OCI-LY7 (cell line): ENCODE measurements at places on chromosomes 12 and 14.
A peak's percentile ranks its signal among the peaks of the same experiment; 100 is the strongest.

DNA sequence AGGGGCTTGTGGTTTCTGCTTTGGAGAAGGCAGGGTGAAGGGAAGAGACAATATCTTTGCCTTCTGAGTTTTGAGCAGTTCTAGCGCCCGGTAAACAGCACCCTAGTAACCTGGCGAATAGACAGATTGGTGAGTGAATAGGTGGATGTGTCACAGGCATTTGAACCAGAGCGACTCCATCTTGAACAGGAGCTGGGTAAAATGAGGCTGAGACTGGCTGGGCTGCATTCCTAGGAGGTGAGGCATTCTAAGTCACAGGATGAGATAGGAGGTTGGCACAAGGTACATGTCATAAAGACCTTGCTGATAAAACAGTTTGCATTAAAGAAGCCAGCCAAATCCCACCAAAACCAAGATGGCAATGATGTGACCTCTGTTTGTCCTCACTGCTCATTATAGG is 643.6 kb upstream of the TMEM132C start:
- DNase-seq: no peak

DNA sequence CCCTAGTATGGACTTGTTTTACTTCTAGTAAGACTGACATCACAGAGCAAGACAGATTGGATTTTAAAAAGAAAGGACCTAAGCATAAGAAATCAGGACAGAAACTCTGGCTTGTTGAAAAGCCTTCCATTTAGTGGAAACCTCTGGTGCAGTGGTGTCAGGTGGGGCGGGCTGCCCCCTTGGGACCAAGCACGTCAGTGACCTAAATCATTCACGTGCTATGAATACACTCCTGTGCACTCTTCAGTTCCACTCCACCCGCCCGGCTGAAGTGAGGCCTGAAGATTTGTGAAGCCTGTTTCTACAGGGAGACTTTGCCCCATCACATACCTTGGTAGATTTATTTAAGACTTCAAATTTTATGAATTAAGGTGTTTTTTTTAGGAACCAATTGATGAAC is 58.2 kb upstream of the STRN3 start:
- DNase-seq: peak; percentile 85

DNA sequence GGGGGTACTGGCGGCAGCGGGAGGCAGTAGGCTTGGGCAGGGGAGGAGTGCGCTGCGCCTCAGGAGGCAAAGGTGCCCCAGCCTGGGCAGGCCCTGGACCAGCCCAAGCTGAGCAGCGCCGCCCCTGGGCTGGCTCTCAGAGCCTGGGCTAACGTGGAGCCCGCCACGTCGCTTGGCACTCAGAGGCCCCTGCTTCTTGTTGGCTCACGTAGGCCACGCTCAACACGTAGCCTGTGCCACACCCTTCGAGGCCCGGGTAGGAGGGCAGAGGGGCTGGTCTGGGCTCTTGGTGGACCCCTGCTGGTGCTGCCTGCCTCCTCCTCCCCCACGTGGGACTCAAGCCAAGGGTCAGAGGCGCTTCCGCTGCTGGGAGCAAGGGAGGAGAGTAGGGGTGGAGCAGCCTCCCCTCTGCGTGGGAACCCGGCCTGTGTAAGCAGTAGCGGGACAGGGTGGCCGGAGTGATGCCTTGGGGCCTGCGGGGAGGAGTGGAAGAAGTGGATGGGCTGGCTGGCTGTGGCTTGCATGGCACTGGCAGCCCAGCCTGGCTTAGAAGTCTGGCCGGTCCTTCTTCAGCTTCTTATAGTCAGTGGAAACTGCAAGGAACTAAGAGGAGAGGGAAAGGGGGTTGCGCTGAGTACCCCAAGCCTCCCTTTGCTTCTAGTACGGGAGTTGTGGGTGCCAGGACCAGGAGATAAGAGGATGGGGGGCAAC is 5.7 kb downstream of the SHMT2 start:
- DNase-seq: no peak

DNA sequence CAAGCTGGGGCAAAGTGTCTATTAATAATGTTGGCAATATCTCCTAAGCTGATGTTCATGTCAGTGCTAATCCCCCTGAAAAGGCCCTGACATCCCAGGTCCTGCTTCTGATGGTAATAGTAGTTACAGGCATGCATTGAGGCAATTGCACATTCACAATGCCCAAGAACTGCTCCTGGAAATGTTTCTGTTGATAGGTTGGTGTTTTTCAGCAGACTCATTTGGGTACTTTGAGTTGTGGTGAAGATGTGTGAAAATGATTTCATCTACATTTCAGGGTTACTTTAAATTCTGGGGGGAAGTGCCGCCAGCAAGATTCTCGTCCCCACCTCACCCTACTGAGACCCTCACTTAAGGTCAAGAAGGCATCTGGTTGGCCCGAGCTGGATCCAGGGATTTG is 92.9 kb downstream of the BBS10 start:
- DNase-seq: no peak

DNA sequence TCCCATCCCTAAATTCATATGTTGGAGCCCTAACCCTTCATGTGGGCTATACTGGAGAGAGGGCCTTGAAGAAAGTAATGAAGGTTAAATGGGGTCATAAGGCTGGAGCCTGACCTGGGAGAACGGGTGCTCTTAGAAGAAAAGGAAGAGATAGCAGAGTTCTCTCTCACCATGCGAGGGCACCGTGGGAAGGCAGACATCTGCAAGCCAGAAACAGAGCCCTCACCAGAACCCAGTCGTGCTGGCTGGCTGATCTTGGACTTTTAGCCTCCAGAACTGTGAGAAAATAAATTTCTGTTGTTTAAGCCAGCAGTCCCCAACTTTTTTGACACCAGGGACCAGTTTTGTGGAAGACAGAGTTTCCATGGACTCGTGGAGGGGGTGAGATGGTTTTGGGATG is 149.3 kb downstream of the ATP23 start:
- no peak for DNase-seq

- DNase-seq: no peak
These were observed 99.3 kb downstream of the SINHCAF start for GRCh38 chr12:31226639-31227038.

DNA sequence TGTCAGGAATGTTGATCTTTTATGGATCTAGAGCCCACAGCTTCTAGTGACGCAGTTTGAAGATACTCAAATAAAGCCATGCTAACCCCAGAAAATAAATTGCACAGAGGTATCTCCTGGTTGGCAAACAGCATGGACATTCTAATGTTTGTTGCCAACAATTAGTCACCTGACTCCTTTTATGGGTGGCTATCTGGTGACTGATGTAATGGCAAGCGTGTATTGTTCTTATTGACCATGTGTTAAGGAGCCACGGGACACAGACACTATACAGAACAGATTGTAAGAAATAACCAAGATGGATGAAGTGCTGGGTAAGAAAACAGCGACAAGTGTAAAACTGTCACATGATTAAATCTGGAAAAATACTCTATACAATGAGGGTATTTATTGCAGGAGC is 401.3 kb upstream of the PDE3A start:
- no peak for DNase-seq

DNA sequence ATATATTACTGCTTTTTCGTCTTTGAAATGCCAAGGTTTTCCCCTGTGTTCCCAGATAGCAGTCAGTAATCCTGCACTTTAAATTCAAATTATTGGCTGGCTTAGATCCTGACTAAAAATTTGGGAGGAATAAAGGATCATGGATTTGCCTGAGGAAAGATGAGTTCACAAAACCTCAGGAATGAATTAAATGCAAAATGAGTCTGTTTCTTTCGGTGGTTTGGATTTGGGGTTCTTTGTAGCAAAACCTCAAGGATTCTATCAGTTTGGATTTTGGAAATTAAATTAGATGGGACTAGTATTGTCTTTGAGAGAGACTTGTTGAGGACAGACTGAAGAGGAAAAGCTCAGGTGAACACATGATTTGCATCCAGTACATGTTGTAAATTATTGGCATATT is 36.1 kb downstream of the PPFIBP1 start:
- no peak for DNase-seq

DNA sequence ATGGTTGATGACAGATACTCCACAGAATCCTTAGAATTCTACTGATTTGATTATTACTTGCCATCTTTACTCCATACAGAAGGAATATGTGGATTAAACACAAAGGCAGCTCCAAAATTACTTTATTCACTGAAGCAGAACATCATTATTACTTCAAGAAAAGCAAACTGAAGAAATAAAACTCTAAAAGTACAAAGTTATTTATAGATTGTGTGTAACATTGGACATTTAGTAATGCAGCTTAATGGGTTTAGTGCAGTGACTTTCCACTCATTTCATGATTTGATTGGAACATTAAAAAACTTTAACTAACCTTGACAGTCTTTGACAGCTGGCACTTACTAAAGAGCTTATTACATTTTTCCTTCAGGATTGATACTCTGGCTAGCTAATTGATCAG is 59.0 kb upstream of the ATP2A2 start:
- no peak for DNase-seq

GRCh38 chr12:45991284-45992249 is 1.2 kb upstream of the SCAF11 start:
- peak; percentile 86 for DNase-seq

DNA sequence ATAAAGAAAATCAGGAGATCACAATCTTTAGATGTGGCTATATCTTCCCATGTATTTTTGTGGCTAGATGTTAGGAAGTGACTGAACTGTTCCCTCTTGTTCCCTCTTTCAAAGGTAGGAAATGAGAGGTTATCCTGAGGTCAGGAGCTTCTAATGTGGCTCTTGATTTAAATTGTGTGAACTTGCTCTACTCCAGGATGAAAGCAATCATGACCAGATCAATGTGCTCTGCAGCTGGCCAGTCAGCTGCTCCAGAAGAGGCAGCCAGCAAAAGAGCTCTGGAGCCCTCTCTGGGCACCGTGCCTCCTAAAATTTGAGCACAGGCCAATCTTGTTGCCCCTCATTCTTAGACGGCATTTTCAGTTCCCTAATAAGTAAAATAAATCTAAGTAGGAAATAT is 32.0 kb downstream of the CDK17 start:
- DNase-seq: no peak

DNA sequence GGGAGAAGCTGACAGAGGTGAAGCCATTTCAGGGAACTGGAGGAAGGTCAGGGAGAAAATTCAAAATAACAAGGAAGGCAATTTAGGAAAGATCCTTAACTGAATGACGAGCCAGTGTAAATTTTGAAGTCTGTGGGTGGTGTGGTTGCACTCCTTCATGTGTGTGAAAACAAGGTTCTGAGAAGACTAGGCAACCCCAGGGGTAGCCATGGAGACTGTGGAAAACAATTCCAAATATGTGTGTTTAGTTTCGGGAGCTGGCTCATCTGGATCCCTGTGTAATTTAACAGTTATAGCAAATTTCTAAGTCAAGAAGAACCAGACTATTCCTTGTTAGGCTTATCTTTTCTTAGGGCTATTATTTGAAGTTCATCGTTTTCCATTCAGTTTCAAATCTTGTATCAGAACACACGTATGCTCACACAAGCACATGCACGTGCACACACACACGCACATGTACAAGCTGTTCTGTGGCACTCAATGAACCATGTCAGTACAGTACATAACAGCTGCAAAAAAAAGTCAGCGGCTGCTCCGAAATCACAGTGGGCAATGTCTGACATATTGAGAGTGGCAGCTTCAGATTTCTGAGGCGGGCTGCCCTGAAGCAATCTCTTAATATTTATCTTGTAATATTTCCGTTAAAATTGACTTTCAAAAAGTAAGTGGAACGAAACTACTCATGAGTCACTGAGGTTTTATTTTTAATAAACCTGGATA is 411.2 kb downstream of the AEBP2 start:
- no peak for DNase-seq

- no peak for DNase-seq
These were observed 158.7 kb downstream of the EGLN3 start for GRCh38 chr14:33792009-33792719.

- peak; percentile 76 for DNase-seq
These were observed 545.1 kb upstream of the ATP2B1 start for GRCh38 chr12:90253674-90254181.

- DNase-seq: no peak
These were observed 10.6 kb downstream of the TMEM121 start for GRCh38 chr14:105536691-105537579.

DNA sequence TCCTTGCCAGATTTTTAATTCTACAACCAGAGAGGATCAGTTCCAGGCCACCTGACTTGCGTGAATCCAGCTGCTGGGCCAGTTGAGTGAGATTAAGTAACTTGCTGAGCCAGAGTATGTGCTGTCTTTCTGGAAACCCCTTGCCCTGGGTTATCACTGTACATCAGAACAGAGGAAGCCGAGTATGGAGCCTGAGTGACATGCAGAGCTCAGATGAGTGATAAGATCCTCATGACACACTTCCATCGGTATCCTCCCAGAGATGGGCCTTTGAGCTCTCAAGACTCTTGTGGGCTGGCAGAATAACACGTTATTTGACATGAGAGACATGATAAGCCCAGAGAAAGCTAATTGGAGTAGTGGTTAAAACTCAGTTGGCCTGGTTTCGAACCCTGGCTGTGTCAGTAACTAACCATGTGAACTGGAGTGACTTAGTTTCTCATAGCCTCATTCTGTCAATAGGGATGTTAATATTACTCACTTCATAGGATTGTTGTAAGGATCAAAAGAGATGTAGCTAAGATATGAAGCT is 388.1 kb downstream of the ZFP36L1 start:
- DNase-seq: peak; percentile 14

GRCh38 chr12:63977441-63977840 is 132.9 kb downstream of the SRGAP1 start:
- no peak for DNase-seq

- DNase-seq: no peak
These were observed 9.4 kb downstream of the ART4 start for GRCh38 chr12:14833952-14834351.

GRCh38 chr12:3491938-3492792 is 1.2 kb downstream of the PRMT8 start:
- DNase-seq: no peak

GRCh38 chr14:91654836-91655235 is 77.0 kb downstream of the CATSPERB start:
- no peak for DNase-seq

GRCh38 chr14:68492381-68493151 is 300.3 kb downstream of the ZFP36L1 start:
- DNase-seq: no peak
